Testis (tissue), 5 donors: ENCODE measurements at places on chromosomes 3 and 15. TPM values are rescaled to one million over a fixed set of nuclear protein-coding genes. Genes with fewer than 3 reads are reported as not detected.

GOLGA8M gene
- 7.2 TPM for total RNA-seq

DNA sequence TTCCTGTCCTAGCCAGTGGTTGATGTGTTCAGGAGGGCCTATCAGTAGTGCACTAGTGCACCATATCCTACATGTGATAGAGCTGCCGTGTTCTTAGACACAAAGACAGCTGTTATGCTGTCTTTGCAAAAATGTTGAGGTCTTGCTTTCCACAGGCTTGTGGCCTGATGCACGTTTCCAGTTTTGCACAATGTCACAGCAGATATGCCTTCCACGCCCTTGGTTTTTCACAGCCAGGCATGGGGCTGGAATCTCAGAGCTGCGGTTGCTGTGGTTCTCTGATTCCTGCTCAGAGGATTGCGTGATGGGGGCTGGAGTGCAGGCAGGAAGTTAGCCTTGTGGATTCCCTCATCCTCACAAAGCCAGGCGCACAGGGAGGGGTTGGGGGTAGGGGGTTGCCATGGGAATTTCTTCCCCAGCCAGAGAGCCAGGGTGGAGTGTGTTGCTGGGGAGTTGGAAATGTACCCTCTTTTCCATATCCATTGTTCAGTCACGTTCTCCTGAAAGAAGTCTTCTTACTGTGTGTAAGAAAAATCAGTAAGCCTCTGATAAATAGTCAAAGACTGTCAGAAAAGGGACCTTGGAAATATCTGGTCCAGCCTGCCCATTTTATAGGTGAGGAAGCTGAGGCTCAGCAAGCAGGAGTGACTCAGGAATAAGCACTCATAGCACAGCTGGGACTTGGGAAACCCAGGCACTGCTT lies 79.4 kb downstream of the SMAD3 start:
- DNase-seq: no peak

DNA sequence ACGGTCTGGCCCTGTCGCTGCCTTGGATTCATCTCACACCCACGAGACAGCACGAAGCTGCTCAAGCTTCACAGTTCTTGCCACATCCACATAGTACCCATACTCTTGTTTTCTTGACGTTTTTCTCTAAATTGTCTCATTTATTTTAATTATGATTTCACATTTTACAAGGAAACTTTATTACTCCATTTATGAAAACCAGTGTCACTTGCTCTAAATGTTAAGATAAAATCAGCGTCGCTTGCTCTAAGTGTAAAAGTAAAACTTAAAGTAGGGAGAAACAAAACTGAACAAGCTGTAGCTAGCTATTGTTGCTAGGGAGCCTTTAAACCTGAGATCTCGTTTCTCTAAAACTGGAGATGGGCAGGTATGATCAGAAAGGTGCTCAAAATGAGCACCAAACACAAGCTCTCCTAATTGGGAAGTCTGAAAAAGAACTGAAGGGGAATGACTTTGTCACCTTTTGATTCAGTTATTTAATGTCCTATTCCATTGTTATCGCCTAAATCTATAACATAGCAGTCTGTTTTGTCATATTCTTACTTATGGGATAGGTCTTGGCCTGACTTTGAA lies 680 bp downstream of the IFT122 start:
- DNase-seq: no peak

DNA sequence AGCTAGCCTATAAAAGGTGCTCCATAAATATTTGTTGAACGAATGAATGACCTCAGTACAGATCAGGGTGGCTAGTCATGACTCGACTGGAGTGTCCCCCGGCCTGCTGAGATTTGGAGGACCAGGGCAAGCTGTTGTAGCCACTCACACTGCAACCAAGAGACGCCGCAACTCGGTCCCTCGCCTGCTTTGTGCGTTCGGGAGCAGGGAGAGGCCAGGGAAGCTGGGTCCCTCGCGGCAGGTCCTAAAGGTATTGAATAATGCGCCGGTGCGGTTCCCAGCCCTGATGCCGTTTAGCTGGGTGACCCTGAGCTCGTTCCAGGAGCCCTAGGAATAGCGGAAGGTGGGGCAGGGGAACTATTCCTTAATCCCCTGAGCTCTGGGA lies 1.8 kb downstream of the IGDCC4 start:
- no peak for DNase-seq

DNA sequence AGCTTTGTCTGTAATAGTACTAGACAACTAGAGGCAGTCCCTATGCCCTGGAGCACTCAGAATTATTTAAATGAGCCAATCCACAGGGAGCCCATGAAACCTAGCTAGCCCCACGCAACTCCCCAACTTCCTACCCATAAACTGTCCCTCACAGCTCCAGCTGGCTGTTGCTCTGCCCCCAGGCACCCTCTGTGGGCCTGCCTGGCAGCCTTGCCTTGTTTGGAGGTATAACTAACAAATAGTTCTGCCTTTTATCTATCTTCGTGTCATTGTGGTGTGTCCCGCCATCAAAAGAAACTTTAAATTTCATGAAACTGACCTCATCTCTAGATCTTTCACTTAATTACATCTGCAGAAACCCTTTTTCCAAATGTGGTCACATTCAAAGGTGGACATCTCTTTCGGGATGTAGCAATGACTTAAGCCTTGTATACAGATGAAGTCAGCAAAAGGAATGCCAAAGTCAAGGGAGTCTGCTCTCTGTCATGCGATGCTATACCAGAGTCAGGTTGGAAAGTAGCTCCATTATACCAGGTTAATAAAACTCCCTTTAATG lies 1.8 kb upstream of the RTP3 start:
- DNase-seq: no peak

KBTBD8 gene
- 12.2 TPM for total RNA-seq

DNA sequence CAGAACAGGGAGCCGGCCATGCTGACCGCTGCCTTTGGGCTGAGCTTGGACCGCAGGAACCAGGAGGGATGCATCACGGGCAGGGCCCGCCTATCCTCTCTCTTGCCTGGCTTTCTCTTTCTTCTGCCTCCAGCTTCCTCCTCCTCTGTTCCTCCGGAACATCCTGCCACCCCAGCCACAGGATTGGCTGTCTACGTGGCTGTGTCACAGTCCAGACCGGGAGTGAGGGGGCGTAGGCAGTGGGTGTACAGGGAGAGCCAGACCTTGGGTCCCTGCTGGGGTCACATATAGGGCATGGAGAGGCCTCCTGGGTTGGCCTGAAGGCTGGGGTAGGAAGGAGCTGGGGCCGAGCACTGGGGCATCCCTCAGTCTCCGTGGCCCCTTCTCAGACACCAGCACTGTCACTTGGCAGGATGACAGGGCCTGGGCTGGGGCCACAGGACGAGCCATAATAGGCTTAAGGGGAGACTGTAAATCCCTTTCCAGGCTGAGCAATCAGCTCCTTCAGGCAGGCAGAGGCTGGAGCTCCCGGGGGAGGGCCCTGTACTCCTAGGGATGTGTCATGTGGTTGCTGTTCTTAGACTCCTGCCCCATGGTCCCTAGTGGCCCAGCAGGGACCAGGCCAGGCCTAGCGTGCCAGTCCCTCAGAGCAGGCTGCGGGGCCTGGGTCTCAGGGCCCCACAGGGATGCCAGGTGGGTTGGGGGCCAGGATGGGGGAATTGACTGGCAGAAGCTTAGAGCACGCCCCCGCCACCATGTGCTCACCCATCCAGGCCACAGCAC lies 25.4 kb downstream of the LINGO1 start:
- no peak for DNase-seq

GRCh38 chr15:56815247-56815646 lies 81.9 kb upstream of the ZNF280D start:
- no peak for DNase-seq

NR1I2 gene
- total RNA-seq: 0.47 TPM

AHSG gene
- total RNA-seq: 1.6 TPM

- DNase-seq: no peak
Observed at GRCh38 chr3:14431452-14431916, 29.1 kb downstream of the SLC6A6 start.

- no peak for DNase-seq
Observed at GRCh38 chr3:119375106-119375505, 80.9 kb downstream of the ARHGAP31 start.

CSPG4 gene
- 6.5 TPM for total RNA-seq

- no peak for DNase-seq
Observed at GRCh38 chr3:123042413-123042812, 14.8 kb upstream of the SEMA5B start.

MB21D2 gene
- total RNA-seq: 29.2 TPM

CD80 gene
- total RNA-seq: 2.0 TPM

- no peak for DNase-seq
Observed at GRCh38 chr3:140068494-140069017, 133.6 kb downstream of the CLSTN2 start.

DNA sequence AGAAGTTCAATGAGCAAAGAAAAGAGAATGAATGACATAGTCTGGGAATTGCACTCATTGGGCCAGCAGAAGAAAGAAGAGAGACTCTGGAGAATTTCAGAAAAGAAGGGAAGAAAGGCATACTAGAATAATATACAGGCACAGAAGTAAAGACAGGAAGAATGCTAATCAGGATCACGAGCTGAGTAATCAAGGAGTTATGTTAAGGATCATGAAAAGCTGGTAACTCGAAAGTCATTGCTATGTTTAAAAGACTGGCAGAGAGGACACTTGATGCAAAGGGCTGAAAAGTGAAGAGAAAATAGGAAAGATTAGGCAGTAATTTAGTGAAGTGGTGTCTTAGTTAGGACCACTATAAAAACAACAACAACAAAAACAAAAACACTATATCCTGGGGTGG lies 284.1 kb downstream of the ZBBX start:
- DNase-seq: no peak

ARL8B gene
- 54.5 TPM for total RNA-seq

DNA sequence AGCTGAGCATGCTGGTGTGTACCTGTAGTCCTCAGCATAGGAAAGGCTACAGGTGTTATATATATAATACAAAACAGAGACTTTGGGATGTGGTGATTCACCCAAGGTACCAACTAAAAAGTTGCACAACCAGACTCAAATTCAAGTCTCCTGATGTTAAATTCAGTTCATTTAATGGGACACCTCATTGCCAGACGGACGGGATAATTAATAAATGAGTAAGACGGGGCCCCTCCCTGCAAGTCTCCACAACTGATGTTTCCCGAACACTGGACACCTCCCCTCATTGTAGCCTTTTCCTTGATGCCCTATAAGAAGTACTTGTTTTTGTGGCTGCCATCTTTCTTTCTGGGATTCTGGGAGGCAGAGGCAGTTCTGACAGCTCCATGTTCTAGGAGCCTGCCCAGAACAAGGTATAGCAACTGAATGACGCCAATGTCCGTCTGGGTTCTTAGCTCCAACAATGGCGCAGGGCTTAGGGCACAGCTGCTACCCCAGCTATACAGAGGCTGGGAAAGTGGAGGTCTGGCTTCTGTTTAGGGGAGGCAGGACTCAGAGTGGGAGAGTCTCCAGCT lies 50.7 kb downstream of the CDC25A start:
- no peak for DNase-seq

CKMT1B gene
- total RNA-seq: not detected

TEX264 gene
- 251 TPM for total RNA-seq

SLC22A13 gene
- total RNA-seq: 1.5 TPM

DNA sequence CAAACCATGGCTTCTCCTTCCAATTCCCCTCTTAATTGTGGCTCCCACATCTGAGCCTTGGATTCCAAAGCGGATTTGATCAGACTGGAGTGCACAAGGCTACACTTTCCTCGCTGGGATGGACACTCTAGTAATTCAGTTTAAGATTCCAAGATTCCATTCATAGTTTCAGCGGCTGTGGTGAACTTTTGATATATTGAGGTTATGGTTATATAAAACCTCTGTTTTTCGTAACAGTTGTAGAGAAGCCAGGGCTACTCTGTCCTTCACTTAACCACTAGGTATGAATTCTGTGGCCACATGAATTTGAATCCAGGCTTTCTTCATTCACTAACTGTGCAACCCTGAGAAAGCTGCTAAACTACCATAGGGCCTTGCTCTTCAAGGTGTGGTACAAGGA lies 67.9 kb upstream of the KY start:
- DNase-seq: no peak
